ENCODE measurements at places on chromosomes 1 and 21. TPM values are rescaled to one million over a fixed set of nuclear protein-coding genes. Genes with fewer than 3 reads are reported as not detected.

EFNA3 gene
- 50.6 TPM for polyA plus RNA-seq

SYNC gene
- 6.0 TPM for polyA plus RNA-seq

SEMA4A gene
- polyA plus RNA-seq: 32.2 TPM

DMBX1 gene
- 0.29 TPM for polyA plus RNA-seq

C1orf35 gene
- 29.4 TPM for polyA plus RNA-seq

PLPPR4 gene
- 36.3 TPM for polyA plus RNA-seq

AMPD1 gene
- 0.27 TPM for polyA plus RNA-seq

ZBTB21 gene
- 7.3 TPM for polyA plus RNA-seq

GPR37L1 gene
- polyA plus RNA-seq: 9.7 TPM

C4BPA gene
- 0.50 TPM for polyA plus RNA-seq

DNA sequence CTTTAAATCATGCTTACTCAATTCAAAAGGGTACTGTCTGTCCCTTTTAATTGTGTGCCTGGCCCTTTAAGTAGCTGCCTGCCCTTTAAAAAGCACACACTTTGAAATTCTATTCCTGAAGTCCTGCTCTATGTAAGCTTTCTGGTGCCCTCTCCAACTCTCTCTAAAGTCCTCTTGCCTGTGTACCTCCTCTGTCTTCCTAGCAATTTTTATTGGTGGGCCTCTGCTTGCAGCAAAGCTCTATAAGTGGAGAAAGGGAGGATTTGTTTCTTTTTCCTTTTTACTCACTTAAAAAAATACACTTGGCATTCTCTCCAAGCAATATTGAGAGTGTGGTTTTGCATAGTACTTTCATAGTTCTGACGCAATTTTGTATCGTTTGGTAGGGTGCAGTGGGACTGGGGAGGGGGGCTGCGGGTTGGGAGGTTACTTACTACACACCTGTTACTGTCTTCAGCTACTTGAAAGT is 135.4 kb downstream of the LMO4 start:
- H3K27ac ChIP-seq: no peak overlapping the region
- DNase-seq: no peak
- H3K4me1 ChIP-seq: no peaks in the 10 kb centered on the region
- no peaks in the 10 kb centered on the region for H3K27me3 ChIP-seq

DNA sequence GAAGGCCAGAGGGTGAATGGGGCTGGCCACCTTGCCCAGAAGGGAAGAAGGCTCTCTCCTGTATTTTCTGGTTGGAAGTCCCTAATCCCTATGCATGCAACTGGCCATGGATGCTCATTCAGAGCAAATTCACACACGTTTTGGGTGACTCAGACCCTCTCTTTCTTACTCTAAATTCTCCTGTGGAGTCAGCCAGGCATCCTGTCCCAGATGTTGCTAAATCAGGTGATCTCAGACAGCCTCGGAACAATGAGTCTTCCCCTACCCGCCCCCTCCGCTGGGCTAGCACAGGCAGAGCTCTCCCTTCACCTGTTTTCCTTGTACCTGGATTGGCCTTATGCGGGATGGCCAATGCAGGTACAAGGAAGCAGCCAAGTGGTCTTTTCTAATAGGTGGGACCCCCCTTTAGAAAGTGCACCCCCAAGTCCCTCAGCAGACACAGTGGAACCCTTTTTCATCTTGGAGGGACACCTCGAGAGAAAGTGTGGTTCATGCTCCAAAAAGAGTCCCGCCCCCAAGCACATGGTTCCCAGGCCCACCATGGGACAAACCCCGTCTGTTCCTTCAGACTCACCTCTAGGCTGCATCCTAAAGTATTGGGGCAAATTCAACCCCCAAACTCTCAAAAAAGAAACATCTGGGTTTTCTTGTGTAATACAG is 8.6 kb downstream of the S100A6 start:
- H3K36me3 ChIP-seq: no peaks in the 10 kb centered on the region
- H3K27ac ChIP-seq: no peak overlapping the region
- H3K4me1 ChIP-seq: peaks cover 4% of the 10 kb centered on the region
- DNase-seq: no peak
- H3K27me3 ChIP-seq: no peaks in the 10 kb centered on the region

DNA sequence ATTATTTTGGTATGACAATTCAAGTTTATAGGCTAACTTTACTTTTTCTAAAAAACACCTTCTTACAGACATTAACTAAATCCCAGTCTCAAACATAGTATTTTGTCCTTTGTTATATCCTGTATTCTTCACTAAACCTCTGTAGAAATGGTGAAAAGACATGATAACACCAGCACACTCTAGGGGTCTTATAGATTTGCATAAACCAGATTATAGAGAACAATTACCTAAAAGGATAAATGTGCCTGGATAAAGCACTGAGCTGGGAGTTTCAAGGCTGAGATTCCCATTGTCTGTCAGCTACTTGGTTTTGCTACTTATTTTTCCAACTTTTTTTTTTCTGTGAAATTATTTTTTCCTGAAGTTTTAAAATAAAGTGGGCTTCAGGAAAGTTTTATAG is 1288.6 kb upstream of the TMPRSS15 start:
- no peaks in the 10 kb centered on the region for H3K36me3 ChIP-seq
- no peaks in the 10 kb centered on the region for H3K27me3 ChIP-seq
- DNase-seq: no peak
- no peaks in the 10 kb centered on the region for H3K4me1 ChIP-seq
- no peak overlapping the region for H3K27ac ChIP-seq

DNA sequence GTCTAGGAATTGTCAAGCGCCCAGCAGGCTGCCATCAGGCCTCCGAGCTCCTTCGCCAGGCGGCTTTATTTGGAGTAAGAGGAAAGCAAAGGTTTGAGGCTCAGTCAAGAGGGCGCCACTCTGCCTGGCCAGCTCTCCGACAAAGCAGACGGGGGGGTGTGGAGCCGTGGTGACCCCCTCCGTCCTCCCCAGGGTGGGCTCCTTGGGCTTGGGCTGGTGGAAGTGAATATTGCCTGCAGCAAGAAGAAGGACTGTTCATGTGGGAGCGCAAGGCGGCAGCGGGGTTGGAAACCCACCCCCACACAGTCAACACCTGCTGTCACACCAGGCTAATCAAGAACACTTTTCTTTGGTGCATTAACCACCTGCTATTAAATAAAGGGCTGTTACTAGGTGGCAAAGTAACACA is 14.6 kb downstream of the EPHX1 start:
- H3K27me3 ChIP-seq: no peaks in the 10 kb centered on the region
- H3K4me1 ChIP-seq: peaks cover 24% of the 10 kb centered on the region

GRCh38 chr1:52142220-52143183 is 613 bp downstream of the ZFYVE9 start:
- H3K4me3 ChIP-seq: peak overlapping the region; percentile 63
- DNase-seq: peak; percentile 79
- H3K27me3 ChIP-seq: no peaks in the 10 kb centered on the region

DNA sequence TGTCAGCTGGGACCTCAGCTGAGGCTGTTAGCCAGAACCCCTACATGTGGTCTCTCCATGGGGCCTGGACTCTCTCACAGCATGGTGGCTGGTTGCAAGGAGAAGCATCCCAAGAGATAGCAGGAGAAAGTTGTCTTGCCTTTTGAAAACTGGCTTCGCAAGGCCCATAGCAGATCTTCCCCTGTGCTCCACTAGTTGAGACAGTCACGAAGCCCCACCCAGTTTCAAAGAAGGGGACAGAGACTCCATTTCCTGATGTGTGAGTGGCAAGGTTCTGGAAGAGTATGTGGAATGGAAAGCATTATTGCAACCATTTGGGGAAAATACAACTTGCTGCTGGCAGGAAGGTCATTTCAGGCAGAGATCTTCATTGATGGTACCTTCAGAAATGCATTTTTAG is 7.5 kb upstream of the CSRP1 start:
- no peak overlapping the region for H3K27ac ChIP-seq
- H3K36me3 ChIP-seq: no peaks in the 10 kb centered on the region
- no peak overlapping the region for H3K4me3 ChIP-seq
- H3K4me1 ChIP-seq: peaks cover 16% of the 10 kb centered on the region

DNA sequence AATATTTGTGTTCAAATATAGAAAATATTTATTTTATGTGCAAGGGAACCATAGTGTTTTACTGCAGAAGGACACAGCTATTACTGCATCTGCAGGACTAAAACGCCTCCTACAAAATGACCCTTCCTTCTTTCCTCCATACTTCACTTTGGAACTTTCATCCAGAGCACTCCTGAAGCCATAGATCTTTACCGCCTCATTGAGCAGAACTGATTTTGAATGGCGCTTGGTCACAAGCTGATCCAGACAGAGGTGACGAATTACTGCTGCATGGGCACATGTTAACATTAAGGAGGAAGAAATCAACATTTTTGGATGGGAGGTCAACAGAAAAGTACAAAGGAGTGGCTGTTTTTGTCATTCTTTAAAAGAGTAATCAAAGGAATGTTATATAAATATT is 931.6 kb downstream of the NCAM2 start:
- no peaks in the 10 kb centered on the region for H3K27me3 ChIP-seq
- no peak overlapping the region for H3K4me3 ChIP-seq
- H3K36me3 ChIP-seq: no peaks in the 10 kb centered on the region
- DNase-seq: peak; percentile 18
- no peaks in the 10 kb centered on the region for H3K4me1 ChIP-seq

- DNase-seq: no peak
- H3K4me1 ChIP-seq: no peaks in the 10 kb centered on the region
- no peaks in the 10 kb centered on the region for H3K36me3 ChIP-seq
- H3K4me3 ChIP-seq: no peak overlapping the region
Measured at GRCh38 chr21:29418813-29419212, 120.1 kb downstream of the BACH1 start.

DNA sequence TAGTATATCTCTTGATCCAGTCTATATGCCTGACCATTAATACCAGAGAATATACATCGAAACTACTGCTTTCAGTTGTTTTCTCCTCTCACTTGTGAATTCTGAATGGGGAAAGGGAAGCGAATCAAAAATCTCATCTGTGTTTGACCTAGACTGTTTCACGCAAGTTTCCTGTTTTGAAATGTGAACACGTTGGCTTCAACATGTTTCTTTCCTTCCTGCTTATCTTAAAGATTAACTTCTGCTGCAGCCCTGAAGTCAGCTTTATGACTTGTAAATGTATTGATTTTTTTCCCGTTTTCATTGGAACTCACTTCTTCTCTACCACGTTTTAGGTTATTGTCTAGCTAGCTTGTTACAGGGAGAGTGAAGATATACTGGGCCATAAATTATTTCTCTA is 49.9 kb downstream of the SNX27 start:
- H3K36me3 ChIP-seq: peaks cover 15% of the 10 kb centered on the region
- no peak for DNase-seq
- no peak overlapping the region for H3K4me3 ChIP-seq
- H3K4me1 ChIP-seq: no peaks in the 10 kb centered on the region
- no peaks in the 10 kb centered on the region for H3K27me3 ChIP-seq
- H3K27ac ChIP-seq: no peak overlapping the region

DNA sequence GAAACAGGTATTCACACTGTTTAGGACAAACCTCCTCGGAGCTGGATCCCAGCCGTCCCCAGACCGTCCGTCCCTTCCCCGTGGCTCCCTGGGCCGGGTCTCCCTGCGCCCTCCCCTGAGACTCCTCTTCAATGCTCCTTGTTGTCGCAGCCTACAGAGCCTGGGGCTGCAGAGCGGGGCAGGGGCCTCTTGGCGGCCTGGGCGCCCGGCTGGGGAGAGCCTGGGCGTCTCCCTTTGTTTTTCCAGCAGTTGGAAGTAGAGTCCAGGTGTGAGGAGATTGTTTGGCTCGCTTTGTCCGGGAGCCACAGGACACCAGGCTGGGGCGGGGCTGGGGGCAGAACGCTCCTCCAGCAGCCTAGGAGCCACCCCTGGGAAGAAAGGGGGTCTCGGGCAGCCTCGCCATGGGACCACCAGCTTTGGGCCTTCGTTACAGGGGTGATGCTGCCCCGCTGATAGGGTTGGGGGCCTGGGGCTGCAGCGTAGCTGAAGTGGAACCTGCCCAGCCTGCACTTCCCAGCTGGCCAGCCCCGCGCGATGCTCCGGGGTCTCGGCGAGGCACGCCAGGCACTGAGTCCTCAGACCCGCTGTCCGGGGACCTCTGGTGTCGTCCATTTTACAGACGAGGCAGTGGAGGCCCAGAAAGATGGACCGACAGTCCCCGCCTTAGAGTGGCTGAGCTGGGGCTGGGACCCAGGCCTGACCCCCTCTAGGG is 66.9 kb downstream of the PRDM16 start:
- peaks cover 86% of the 10 kb centered on the region for H3K4me1 ChIP-seq
- no peak overlapping the region for H3K27ac ChIP-seq
- no peak overlapping the region for H3K4me3 ChIP-seq
- peaks cover 16% of the 10 kb centered on the region for H3K36me3 ChIP-seq
- H3K27me3 ChIP-seq: peaks cover 30% of the 10 kb centered on the region

DNA sequence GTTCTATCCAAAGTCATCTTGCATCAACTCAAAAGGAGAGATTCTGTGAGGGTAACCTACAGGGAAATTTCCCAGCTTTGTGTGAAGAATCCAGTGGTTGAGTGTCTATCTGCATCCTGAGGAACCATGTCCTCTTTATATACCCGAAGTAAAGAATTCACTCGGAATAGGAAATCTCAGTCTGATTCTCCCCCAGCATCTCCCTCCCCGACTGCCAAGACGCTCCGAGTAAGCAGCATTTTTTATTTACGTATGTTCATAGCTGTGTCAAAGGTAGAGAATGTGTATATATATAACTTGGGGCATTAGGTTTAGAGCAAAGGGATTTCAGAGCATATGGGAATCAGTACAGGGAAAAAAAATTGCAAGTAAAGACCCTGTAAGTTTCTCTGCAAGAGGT is 170.2 kb downstream of the SYT2 start:
- H3K27ac ChIP-seq: peak overlapping the region; percentile 81
- no peak for DNase-seq
- no peaks in the 10 kb centered on the region for H3K36me3 ChIP-seq
- no peaks in the 10 kb centered on the region for H3K4me1 ChIP-seq

DNA sequence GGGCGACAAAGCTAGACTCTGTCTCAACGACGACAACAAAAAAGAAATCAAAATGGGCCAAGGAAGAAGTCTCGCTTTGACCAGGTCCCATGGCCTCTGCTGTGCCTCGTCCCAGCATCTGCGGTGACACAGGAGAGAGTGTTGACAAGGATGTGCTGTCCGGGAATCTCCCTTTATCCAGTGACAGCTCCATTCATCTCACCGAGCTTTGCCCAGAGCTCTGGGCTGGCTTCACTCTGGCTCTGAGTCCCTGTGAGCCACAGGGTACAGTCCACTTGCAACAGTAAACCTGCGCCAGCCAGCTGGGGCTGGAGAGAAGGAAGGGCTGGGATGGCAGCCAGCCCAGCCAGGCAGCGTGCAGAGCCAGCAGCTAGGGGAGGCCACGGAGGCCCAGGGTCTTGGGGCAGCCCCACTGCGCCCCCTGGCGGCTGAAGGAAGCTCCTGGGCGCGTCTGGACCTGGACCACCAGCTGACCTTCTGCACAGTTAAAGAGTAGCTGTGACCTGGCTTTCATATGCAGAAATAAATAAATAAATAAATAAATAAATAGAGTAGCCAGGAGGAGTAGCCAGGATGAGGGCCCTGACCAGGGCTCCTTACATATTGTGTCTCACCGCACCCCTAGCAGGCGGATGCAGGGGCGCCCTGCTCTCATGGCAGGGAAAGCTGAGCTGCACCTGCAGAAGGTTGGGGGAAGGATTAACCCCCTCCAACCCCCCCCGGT is 29.7 kb downstream of the ENO1 start:
- H3K27me3 ChIP-seq: no peaks in the 10 kb centered on the region
- H3K4me1 ChIP-seq: peaks cover 26% of the 10 kb centered on the region
- DNase-seq: peak; percentile 93
- no peaks in the 10 kb centered on the region for H3K36me3 ChIP-seq

Data from spinal cord (tissue), 10 donors.